ENCODE measurements at places on chromosomes 3 and 15. TPM values are rescaled to one million over a fixed set of nuclear protein-coding genes. Genes with fewer than 3 reads are reported as not detected.

GP9 gene
- total RNA-seq, result not detected

CHST2 gene
- total RNA-seq, result 2.3 TPM

SPATA12 gene
- not detected for total RNA-seq

STRIT1 gene
- total RNA-seq, result not detected

FEZF2 gene
- total RNA-seq, result not detected

DNA sequence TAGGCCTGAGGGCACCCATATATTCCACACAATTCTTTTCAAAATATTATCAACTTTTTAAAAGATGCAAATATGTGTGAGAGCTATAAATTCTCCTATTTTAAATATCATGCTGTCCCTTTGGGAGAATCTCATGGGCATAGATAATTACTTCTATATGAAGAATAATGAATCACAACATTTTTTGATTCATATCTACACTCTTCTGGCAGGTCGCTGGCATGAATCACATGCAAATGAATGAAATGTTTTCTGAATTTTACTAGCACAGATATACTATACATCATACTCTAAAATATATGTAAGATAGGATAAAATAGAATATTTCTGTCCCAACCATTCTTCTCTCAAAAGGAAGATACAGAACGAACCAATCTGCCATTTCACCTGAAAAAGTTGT is 277.7 kb upstream of the KCNH8 start:
- H3K27me3 ChIP-seq, result no peaks in the 10 kb centered on the region
- DNase-seq, result no peak
- no peak overlapping the region for H3K27ac ChIP-seq
- H3K4me3 ChIP-seq, result no peak overlapping the region
- no peaks in the 10 kb centered on the region for H3K36me3 ChIP-seq

- no peaks in the 10 kb centered on the region for H3K36me3 ChIP-seq
- no peak overlapping the region for H3K4me3 ChIP-seq
- no peak for DNase-seq
- peaks cover 16% of the 10 kb centered on the region for H3K4me1 ChIP-seq
These were observed 44.0 kb upstream of the GLCE start for GRCh38 chr15:69116391-69116790.

- no peaks in the 10 kb centered on the region for H3K36me3 ChIP-seq
- peaks cover 37% of the 10 kb centered on the region for H3K27me3 ChIP-seq
- H3K4me3 ChIP-seq, result peak overlapping the region; percentile 84
- H3K27ac ChIP-seq, result peak overlapping the region; percentile 70
- peaks cover 19% of the 10 kb centered on the region for H3K4me1 ChIP-seq
These were observed 481 bp upstream of the CRYBG3 start for GRCh38 chr3:97821287-97821773.

DNA sequence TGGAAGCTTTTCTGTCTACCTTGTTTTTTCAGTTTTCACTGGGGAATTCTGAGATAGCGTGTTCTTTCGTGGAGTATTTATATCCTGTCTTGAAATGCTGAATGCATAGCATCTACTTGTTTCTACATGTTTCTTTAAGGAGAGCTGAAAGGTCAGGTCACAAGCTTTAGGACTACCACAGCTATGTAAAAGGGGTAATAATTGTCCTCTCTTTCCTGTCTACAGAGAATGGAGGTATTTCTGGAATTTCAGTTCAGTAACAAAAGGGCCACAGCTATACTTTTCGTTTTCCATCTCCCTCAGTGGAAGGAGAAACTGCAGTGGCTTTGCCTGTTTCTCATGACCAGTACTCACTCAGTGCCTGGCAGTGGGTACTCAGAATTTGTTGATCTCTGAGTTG is 4.7 kb downstream of the INAFM2 start:
- peaks cover 25% of the 10 kb centered on the region for H3K4me1 ChIP-seq
- DNase-seq, result no peak
- no peak overlapping the region for H3K27ac ChIP-seq
- H3K4me3 ChIP-seq, result no peak overlapping the region

DNA sequence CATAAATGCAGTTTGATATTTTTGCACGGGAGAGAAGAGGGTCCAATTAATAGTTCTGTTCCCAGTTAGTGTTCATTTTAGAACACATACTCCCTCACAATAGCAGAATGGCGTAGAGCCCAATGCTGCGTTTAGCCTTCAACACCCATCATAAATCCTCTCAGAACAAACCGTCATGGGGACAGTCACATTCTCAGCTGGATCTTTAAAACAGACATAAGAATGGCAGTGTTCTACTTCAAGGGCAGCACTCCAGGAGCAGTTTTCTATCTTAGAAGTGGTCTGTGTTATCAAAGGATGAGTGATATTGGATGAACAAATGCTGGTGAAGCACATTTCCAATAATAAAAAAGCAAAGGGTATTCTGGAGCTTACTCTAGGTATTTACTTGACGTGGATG is 230.5 kb downstream of the PDZRN3 start:
- no peaks in the 10 kb centered on the region for H3K36me3 ChIP-seq
- no peaks in the 10 kb centered on the region for H3K27me3 ChIP-seq
- DNase-seq, result no peak
- no peak overlapping the region for H3K27ac ChIP-seq
- H3K4me3 ChIP-seq, result no peak overlapping the region

- H3K27ac ChIP-seq, result no peak overlapping the region
- peaks cover 15% of the 10 kb centered on the region for H3K27me3 ChIP-seq
- H3K4me3 ChIP-seq, result no peak overlapping the region
- no peak for DNase-seq
- no peaks in the 10 kb centered on the region for H3K4me1 ChIP-seq
These were observed 17.2 kb upstream of the GREM1 start for GRCh38 chr15:32700501-32701150.

GRCh38 chr3:73349657-73350056 is 275.1 kb downstream of the PDZRN3 start:
- no peak overlapping the region for H3K4me3 ChIP-seq
- no peak overlapping the region for H3K27ac ChIP-seq
- H3K4me1 ChIP-seq, result no peaks in the 10 kb centered on the region
- DNase-seq, result no peak
- no peaks in the 10 kb centered on the region for H3K27me3 ChIP-seq

DNA sequence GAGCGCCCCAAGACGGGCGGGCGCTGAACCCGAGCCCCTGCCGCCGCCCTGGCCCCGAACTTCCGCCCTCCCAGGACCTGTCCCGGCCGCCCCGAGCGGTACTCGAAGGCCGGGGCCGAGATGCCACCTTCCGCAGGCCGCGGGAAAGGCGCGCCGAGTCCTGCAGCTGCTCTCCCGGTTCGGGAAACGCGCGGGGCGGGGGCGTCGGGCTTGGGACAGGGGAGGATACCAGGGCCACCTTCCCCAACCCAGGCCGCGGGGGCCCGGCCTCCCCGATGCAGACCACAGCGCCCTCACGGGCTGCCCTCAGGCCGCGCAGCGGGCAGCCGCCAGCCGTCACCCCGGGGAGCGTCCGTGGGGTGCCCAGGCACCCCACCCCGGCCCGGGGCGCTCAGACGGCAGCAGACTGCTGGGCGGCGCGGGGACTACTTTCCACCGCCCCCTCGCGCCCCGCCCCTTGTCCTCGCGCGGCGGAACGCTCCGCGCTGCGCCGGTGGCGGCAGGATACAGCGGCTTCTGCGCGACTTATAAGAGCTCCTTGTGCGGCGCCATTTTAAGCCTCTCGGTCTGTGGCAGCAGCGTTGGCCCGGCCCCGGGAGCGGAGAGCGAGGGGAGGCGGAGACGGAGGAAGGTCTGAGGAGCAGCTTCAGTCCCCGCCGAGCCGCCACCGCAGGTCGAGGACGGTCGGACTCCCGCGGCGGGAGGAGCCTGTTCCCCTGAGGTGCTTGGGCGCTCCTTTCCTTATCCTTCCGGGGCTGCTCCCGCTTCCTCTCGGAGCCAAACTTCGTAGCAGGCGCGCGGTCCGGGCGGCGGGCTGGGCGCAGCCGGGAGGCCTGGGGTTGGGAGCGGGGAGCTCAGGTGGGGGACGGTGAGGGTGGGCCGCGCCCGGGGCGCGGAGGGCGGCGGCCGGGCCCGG is at the start of gene CTNNB1:
Gene CTNNB1 (plus strand): TSS at position 556 of the 916 bp plus-strand sequence. CDS start 24,564 bp downstream, outside the sequence.
- peak within 1 kb of the TSS; percentile 90 for H3K4me3 ChIP-seq
- DNase-seq, result peak; percentile 91
- peaks cover 28% of the 10 kb centered on the region for H3K27me3 ChIP-seq
